BE2C (cell line): ENCODE measurements at places on chromosomes 2 and 18.
A peak's percentile ranks its signal among the peaks of the same experiment; 100 is the strongest.

- no peak for DNase-seq
Measured at GRCh38 chr2:170088776-170089175, 89.2 kb upstream of the MYO3B start.

DNA sequence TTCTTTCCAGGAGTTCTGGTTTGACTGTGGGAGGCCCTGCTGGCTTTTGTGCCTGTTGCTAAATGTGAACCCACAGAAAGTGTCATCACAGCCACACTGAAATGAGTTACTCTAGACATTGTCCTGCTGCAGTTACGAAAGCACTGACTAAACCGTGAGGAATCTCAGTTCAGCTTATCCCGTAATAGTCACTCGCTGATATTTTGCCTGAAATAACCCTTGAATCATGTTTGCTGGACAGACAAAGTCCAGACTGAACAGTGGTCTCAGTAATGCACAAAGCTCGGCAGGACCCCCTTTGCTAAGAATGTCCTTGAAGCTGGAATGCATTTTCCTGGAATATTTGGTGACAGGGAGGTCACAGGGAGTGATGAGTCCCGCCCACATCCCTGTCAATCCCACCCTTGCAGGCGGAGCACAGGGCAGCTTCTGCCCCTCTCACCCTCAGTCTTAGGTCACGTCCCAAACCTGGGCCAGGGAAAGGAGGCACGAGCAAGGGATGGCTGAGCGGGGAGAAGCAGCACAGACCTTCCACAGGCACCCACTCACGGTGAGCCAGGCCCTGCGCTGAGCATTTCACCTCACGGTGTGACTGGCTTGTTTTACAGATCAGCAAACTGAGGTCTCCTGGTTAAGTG is 53.4 kb downstream of the ADI1 start:
- peak; percentile 1 for DNase-seq

DNA sequence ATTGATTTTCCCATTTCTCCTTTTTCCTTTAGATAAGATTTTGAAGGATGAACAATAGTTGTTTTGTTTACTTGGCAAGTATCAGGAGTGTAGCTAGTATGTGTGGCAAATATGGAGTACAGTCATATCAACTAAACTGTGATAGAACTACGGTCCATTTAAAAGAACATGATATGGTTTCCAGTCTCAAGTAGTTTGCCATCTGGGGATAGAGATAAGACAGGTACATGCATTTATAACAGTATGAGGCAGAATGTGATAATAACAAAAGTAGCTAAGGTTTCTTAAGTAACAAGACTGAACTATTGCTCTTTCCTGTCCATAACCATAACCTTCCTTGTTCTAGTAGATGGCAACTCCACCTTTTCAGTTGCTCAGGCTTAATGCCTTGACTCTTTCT is 75.6 kb upstream of the TACR1 start:
- DNase-seq, result no peak

- peak; percentile 79 for DNase-seq
Measured at GRCh38 chr2:204260162-204260877, 285.0 kb upstream of the PARD3B start.

- no peak for DNase-seq
Measured at GRCh38 chr18:35610089-35610488, 28.5 kb downstream of the GALNT1 start.

DNA sequence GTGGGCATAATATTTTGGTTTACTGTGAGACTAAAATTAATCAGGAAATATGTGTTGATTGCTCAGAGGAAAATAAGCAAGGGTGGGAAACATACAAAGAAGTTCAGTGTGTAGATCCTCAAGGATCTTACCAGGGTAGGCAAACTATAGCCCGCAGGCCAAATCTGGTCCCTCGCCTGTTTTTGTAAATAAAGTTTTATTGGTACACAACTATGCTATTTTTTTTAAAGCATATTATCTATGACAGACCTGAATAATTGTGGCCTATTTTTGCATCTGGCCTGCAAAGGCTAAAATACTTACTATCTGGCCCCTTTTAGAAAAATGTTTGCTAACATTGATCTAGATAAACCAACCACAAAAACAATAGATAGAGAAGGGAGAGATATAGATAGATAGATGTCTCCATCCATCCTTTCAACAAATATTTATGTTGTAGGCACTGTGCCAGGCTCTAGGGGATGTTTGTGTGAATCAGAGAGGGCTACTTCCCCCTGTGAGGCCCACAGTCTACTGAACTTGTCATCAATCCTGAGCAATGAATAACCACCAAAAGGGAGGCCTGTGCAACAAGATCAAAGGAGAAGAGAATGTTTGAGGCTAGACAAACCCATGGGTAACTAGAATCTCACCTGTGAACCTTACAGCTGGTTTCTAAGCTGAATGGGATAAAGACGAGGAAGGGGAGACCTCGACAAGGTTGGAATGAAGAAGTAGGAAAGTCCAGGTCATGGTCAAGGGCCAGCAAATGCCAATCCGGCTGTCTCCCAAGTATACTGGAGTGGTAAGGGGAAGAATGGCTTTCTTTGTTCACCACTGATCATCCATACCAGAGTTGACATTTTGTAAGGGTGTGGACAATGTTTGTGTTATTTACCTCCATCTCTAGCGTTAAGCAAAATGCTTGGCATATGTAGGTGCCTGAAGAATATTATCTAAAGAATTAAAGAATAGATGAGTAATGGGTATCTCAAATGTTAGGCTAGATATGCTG is 23.6 kb downstream of the ALPK2 start:
- DNase-seq, result no peak

DNA sequence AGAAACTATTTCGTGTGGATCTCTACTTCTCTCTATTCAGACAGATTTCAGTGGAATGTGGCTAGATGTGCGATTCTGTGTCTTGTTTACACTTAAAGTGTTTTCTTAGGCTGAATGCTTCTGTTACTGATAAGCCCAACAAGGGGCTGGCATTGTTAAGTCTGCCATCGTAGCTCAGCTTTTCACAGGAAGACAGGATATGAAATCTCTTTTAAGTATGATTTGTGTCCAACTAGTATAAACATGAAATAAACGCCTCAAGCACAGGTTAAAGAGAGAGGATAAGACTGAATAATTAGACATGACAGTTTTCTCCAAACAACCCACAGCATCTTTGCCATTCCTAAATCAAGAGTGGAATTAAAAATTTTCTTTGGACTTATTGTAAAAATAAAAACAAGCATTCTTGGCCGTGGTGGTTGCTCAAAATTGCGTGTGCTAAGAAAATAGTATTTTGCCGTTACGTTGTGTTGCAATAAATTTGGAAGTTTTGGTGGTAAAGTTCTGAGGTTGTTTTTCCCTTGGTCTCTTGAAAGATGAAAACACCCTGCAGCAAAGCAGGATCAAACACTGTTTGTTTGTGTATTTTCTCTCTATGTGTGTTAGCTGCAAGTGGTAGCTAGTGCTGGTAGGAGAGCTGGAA is 1.0 kb downstream of the VIT start:
- DNase-seq, result no peak
